ENCODE measurements at places on chromosomes 12 and 14.

- no peak for DNase-seq
Observed at GRCh38 chr12:94802796-94803195, 152.4 kb upstream of the TMCC3 start.

DNA sequence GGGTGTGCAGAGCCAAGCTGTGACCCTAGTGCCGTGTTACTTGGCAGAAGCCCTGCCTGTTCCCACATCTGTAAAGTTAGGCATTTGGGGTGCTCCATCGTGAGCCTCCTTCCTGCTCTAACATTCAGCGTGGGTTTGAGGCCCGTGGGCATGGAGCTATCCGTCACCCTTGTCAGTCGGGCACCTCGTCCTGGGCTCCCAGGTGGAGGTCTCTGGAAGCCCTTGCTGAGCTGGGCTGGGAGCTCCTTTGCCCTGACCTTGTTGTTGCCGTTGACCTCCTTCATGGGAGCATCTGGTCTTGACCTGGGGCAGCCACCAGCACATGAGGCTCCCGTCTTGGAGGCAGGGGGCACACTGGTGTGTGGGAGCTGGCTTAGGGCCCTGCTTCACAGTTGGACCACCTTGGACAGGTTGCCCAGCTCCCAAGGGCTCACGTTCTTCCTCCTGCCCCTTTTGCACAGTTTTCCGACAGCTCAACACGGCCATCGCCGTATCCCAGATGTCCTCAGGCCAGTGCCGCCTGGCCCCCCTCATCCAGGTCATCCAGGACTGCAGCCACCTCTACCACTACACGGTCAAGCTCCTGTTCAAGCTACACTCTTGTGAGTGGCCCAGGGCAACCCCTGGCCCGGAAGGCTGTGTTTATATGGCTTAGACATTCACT is 18.5 kb downstream of the HIP1R start:
- no peak for DNase-seq

GRCh38 chr12:4383304-4383865 is 3.9 kb upstream of the FGF23 start:
- DNase-seq: no peak

GRCh38 chr14:63745858-63746425 is 18.1 kb upstream of the SGPP1 start:
- DNase-seq: no peak

GRCh38 chr12:93381161-93381975 is 3.6 kb downstream of the NUDT4 start:
- DNase-seq: no peak

GRCh38 chr14:104600805-104601204 is 3.8 kb downstream of the TMEM179 start:
- no peak for DNase-seq

GRCh38 chr12:131793243-131794022 is 34.8 kb upstream of the MMP17 start:
- no peak for DNase-seq

DNA sequence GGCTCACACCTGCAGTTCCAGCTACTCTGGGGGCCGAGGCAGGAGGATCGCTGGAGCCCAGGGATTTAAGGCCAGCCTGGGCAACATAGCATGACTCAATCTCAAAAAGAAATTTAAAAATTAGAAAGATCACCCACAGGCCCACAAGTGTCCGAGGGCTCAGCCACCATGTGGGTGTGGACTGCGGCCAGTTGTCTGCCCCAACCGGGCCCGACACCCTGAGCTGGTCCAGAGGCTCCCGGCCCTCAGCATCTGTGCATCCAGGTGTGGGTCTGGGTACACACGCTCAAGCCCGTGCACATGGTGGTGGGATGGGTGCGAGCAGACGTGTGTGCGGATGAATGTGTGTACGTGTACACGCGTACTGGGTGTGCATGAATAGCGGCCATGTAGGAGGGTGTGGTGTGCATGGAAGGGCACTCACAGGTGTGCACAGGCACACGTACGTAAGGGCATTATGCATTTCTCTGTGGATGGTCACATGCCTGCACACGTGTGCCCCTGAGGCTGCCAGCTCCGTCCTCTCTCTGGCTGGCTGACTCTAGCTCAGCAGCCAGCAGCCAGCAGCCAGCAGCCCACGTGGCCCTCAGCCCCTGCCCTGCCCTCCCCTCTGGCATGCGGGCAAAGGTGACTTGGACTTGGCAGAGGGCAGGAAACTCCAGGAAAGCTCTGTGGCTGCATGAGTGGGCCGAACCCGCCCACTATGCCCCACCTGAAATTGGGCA is 23.3 kb upstream of the NUDT14 start:
- no peak for DNase-seq

GRCh38 chr14:64422756-64423155 is 34.6 kb downstream of the MTHFD1 start:
- DNase-seq: no peak

DNA sequence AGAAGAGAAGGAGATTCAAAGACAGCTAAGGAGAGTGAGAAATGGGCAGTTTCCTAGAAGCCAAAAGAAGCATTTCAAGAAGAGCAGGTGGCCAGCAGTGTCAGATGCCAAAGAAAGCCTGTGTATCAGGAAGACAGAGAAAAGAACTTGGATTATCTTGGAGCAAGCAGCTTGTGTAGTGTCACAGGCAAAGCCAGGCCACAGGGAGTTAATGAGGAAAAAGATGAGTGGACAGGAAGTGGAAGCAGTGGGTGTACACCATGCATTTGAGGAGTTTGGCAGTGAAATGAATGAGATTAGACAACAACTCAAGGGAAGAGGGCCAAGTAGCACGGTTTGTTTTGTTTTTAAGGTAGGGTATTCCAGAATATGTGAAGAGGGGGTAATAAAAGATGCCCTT is 5.6 kb upstream of the MYH7 start:
- no peak for DNase-seq

- no peak for DNase-seq
Observed at GRCh38 chr14:36300337-36300736, 20.1 kb downstream of the MBIP start.

DNA sequence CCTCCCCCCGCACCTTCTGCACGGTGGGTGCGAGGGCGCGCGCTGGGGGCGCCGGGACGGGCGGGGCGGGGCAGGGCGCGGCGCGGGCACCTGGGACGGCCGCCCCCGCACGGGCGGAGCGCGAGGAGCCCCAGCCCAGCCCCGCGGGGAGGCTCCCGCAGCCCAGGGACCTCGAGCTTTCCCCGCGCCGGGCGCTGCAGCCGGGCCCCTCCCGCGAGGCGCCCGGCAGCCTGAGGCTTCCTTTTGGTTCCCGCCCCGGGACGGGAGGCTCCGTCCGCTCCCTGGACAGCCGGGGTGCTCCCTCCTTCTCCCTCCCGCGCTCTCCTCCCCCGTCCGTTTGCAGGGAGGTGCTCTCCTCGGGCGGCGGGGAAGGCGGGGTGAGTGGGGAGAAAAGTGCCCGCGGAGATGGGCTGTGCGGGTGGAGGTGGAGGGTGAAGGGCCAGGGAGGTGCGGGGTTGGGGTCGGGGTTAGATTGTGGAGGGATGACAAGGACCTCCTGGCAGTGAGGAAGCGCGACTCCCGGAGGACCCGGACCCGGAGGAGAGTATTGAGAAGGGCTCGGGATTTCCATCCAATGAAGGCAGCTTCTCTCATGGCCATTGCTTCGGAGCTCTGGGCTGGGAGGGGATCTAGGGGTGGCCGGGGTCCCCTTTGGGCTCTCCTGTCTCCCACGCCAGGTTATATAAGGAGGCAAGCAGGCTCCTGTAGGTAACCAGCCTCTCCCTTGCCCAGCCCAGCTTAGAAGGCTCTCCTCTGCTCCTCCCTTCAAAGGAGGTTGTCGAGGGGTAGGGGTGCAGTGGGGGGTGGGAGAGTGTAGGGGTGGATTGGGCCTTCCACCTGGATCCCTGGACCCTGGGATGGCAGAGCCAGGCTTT is 645 bp downstream of the JDP2 start:
- DNase-seq: no peak

DNA sequence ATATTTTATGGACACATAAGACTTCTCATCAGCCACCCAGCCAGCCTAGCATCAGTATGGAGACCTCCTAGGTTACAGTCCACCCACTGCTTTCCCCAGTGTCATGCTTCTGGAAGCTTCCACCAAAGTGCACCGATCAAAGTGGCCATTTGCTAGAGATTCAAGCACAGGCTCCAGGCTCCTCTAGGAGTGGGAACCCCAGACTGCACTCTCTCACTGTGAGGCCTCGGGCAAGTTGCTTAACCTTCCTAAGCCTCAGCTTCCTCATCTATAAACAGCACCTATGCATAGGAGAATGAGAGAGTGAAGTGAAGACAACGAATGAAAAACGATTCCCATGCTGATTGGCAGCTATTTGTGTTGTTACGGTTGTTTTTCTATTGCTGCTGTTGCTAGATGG is 94.4 kb downstream of the DICER1 start:
- DNase-seq: no peak

- no peak for DNase-seq
Observed at GRCh38 chr14:95504135-95505029, 12.1 kb downstream of the SYNE3 start.

- no peak for DNase-seq
Observed at GRCh38 chr12:48956279-48957140, 777 bp downstream of the ARF3 start.

DNA sequence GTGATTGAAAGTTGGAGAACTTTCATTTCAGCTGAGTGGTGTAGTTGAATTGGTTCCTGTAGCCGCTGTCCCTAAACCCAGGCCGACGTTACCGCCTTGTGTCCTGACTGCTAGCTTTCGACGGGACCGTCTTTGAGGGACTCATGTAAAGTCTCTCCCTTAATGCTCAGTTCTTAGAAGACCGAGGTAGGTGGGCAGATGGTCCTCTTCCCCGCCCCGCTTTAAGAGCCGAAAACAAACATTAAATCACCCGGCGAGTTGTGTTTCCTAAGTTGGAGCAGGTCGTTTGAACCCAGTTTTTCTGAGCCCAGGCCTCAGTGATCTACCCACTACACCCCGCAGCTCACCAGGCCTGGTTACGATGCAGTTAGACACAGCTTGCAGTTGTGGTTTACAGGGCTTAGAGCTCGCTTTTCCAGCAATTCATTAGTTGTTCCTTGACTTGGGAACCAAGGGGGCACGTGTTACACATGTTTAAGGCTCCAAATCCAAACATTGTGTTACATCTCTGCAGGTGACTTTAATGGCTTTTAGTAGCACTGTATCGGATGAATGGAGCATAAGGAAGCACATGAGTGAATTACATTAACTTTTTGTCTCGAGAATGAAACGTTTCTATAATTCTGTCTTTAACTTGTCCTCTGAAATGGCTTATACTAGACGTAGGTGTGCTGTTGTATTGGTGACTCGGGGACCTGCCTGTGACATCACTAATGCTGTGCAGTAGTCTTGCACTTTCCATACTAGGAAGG is 790 bp downstream of the NEDD1 start:
- DNase-seq: no peak

DNA sequence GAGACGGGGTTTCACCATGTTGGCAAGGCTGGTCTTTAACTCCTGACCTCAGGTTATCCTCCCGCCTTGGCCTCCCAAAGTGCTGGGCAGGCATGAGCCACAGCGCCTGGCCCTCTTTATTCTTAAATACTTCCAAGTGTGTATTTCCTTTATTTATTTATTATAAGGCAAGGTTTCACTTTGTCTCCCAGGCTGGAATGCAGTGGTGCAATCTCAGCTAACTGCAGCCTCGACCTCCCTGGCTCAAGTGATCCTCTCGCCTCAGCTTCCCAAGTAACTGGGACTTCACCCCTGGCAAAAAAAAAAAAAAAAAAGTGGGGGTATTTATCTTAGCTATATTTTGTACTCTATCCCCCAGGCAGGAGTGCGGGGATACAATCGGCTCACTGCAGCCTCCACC is 6.8 kb downstream of the FAM216A start:
- DNase-seq: no peak

DNA sequence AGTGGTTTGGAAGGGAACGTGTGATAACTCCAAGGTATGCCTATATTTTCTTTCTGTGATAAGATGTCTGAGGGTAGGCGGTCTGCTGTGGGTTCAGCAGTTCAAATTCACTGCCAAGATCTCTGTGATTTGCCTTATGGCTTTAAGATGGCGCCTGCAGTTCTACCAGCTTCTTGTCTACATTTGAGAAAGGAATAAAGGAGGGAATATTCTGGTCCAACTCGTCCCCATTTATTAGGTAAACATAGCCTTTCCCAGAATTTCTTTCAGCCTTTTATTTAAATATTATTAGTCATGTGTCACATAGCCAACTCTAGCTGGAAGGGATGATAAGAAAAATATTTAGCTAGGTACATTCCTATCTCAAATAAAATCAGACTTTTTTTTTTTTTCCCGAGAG is 48.8 kb downstream of the KCNJ8 start:
- no peak for DNase-seq

DNA sequence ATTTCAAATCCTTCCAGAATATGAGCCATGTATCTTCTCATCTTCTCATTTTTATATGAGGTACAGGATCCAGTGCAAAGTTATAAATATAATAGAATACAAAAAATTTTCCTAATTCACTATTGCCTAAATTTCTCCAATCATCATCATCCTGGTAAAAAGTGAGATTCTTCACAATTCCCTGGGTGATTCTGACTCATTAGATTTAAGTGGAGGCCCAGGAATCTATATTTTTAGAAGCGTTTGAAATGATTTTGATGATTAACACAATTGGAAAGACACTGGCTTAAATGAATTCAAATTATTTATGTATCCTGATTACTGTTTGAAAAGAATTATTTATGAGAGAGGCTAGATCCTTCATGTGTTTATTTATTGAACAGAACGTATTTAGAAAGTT is 380.3 kb upstream of the PDE3A start:
- DNase-seq: no peak

DNA sequence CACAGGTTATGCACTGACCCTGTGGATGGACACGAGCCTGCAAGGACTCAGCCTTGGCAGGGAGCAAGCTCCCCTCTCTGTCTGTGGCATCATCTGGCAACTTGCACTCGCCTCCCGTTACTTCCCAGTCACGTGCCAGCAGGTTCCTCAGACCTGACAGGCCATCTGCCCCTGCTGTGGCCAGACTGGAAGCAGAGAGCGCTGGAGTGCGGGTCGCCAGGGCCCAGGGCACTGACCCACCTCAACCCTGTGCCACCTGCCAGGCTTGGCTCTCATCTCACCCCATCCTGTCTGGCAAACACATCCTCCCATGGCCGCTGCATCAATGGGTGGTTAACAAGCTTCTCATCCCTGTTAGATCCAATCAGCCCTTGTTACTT is 28.4 kb downstream of the SLC6A12 start:
- DNase-seq: no peak

GRCh38 chr14:23561873-23562821 is 5.4 kb downstream of the AP1G2 start:
- no peak for DNase-seq

GRCh38 chr14:58107947-58108552 is 44.0 kb downstream of the ARMH4 start:
- no peak for DNase-seq

DNA sequence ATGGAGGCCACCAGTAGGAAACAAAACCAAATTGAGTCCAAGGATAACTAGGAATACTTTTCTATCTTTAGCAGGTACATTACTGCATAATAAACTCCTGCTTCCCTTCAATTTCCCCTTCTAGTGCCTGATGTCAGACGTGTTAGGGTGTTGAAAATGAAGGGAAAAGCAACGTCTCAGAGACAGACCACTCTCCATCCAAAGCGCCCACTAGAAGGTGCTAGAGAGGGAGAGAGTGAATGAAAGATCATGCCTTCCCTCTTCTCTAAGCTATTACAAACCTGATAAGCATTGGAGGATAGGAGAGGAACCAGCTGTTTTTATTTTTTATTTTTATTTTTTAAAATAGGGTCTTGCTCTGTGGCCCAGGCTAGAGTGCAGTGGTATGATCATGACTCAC is 64.1 kb downstream of the ZNF641 start:
- no peak for DNase-seq
